ENCODE measurements at places on chromosomes 2 and 18.
A peak's percentile ranks its signal among the peaks of the same experiment; 100 is the strongest.

DNA sequence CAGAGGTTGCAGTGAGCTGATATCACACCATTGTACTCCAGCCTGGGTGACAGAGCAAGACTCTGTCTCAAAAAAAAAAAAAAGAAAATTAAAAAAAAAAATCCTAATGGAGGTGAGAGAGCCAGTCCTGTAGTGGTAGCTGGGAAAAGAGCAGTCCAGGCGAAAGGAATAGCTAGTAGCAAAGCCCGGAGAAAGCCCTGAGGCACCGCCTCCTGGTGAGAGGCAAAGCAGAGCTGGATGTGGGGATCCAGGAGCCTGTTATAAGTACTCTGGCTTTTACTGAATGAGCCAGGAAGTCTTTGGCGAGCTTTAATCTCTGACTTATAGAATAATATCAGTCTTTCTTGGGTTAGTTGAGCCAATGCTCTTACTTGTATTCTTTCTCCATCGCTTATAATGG is 6.6 kb upstream of the KLHL23 start:
- no peak for DNase-seq

GRCh38 chr2:18803141-18803939 is 214.0 kb upstream of the NT5C1B start:
- no peak for DNase-seq

GRCh38 chr2:42859006-42859552 is 66.7 kb upstream of the HAAO start:
- peak; percentile 77 for DNase-seq

GRCh38 chr2:118593257-118593656 is 254.2 kb downstream of the EN1 start:
- DNase-seq = no peak

- no peak for DNase-seq
Measured at GRCh38 chr2:29706171-29706720, 215.1 kb downstream of the ALK start.

DNA sequence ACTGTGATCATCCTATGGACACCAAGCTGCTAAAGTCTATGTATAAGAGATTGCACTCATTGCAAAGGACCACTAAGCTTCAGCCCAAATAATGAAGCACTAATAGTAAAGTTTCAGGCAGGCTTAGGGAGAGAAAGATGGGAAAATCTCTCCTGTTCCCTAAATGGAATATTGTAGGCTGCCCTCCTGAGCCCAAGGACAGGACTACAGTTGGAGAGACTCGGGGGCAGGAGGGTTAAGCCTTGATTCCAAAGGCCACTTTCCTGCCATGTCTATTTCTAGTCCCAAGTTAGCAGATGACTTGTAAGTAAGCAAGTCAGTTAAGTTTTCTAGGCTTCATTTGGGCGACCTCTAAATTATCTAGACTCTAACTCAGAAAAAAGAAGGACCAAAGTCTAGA is 9.0 kb downstream of the TMEM247 start:
- DNase-seq = no peak

DNA sequence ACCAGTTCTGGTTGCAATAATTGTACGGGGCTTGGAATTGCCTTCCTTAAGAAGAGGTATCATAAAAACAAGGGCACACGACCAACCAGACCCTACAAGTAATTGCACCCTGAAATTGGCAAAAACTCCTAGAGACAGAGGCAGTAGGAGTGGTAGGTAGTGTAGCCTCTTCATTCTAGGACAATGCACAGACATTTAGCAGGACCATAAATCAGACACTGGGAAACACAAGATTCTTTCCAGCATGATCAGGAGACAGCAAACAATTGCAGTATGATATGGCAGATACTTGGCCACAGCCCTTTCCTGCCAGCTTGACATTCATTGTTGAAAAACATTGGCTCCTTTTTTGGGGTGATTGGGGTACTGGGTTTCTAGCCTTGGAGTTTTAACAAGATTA is 186.6 kb upstream of the PIK3C3 start:
- no peak for DNase-seq

GRCh38 chr18:31553800-31554199 is 37.9 kb upstream of the TTR start:
- no peak for DNase-seq

- DNase-seq = no peak
Measured at GRCh38 chr18:7604361-7604760, 37.2 kb downstream of the PTPRM start.

DNA sequence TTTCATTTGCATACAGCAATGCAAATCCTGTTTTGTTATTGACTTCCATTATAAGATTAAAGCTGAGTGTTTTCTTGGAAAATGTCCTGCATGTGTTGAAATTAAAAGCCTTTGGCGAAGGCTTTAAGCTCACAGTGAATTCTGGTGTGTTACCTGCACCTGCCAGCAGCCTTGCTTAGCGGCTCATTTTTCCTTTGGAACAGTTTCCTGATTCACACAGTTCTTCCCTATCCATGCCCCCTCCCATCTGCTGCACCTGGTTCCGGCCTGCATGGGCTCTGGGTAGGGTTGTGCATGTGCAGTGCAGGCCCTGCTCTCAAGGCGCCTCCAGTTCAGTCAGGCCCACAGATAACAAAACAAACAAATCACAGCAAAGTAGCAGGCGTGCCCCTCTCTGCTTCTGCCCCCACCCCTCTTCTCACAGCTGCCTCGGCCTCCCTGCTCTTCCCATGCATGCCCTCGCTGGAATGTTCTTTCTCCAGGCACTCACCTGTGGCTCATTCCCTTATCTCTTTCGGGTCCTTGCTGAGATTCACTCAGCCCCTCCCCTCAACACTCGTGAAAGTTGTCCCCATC is 15.8 kb downstream of the MTCL1 start:
- DNase-seq = no peak

DNA sequence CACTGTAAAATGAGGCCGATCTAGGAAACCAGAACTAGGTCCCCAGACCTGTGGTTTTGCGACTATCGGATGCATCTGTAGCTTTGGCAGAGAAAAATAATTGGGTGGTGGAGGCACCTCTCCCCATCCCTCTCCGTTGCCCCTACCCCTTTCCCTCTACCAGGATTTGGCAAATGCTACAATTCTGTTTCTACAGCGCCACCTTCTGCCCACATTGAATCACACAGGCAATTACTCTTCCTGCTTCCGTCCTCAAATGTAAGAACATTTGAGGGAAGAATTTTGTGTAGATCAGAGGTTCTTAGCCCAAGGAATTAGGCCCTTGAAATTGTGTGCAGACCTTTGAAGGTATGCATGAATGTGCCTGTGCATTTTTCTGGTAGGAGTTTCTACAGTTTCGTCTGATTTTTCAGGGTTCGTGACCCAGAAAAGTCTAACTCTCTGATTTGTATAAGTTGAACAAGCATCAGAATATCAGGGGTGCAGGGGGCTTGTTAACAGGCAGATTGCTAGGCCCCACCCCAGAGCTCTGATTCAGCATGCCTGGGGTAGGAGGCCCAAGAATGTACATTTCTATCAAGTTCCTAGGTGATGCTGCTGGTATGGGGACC is 11.2 kb downstream of the ATP6V1B1 start:
- peak; percentile 64 for DNase-seq

- peak; percentile 61 for DNase-seq
Measured at GRCh38 chr2:23436346-23437098, 51.5 kb downstream of the KLHL29 start.

DNA sequence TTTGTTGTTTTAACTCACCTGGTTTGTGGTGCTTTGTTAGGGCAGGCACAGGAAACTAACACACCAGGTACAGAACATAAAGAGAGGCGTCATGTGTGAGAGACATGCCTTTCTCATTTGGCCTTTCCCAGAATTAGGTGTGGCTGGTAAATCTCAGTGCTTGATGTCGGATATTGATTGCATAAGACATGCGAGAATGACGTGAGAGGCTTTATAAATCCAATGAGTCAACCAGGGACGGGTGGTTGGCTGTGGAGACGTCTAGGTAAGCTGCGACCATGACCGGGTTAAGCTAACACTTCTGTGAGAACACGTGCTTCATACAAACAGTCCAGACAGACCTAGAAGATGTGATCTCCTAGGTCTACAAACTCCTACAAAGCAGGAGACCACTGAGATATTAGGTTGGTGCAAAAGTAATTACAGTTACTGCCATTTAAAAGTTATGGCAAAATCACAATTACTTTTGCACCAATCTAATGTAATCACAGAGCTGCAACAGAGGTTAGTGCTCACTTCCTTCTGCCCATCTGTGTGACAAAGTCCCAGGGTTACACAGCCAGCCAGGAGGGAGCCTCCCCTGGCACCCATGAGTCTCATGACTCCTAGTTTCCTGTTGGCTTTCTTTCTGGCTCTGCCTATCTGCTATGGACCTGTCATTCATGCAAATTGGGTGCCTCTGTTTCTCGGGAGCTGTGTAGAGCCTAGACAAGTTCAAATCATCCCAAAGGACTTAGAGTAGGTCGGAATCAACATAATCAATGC is 98.9 kb upstream of the ATP8B1 start:
- no peak for DNase-seq

DNA sequence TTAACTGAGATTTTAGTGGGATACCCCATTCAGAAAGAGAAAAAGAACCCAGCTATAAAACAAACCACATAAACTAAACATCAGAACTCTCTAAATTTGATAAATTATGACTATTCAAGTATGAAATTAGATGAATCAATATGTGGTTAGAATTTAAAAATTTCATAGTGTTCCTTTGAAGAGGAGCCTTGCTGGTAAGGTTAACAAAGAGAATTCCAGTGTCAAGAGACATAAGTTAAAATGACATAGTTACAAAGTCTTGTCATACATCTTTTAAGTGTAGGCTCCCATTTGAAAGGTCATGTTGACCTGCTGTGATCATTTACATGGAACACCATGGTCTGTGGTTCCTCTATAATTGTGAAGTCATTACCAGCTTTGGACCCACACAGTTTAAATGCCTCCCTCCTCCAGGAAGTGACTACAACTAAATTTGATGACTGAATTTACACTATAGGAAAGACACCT is 231.6 kb upstream of the ETAA1 start:
- DNase-seq = no peak

GRCh38 chr18:13266218-13267100 is 47.9 kb downstream of the LDLRAD4 start:
- DNase-seq = peak; percentile 89

DNA sequence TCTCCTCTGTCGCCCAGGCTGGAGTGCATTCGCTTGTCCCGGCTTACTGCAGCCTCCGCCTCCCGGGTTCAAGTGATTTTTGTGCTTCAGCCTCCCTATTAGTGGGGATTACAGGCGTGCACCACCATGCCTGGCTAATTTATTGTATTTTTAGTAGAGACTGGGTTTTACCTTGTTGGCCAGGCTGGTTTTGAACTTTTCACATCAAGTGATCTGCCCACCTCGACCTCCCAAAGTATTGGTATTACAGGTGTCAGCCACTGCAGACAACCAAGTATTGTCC is 1.1 kb downstream of the RPS27A start:
- no peak for DNase-seq

DNA sequence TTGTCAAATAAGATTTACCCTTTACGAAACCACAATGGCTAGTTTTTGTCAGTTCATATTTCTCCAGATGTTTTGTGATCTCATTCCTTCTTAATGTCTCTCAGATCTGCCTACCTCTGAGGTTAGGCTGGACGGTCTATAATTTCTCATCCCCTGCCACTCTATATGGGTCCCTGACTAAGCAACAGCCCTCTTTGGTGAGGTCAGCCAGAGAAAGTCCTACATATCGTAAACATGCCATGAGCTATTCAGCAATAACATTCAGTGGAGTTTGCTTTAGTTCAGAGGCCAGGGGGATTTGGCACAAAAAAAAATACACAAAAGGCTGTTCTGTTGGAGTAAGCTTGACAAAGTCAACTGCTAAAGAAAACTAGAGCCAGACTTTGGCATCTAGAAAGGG is 192.1 kb upstream of the NCKAP5 start:
- no peak for DNase-seq

DNA sequence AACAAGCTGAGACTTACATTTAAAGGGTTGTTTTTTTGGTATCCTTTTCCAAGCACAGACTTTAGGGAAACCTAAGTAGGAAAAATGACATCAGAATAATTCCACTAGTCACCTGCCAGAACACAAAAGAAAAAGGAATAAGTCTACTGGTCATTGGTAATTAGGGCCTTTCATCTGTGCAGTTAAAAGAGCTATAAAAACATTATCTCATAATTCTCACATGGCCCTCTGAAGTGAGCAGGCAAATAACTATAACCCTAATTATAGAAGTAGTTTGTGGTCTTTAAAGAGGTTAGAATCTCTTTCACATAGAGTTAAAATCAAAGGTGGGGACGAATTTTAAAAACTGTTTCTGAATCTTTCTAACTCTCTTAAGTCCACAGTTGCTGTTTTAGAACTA is 111.1 kb upstream of the B3GNT2 start:
- DNase-seq = no peak

DNA sequence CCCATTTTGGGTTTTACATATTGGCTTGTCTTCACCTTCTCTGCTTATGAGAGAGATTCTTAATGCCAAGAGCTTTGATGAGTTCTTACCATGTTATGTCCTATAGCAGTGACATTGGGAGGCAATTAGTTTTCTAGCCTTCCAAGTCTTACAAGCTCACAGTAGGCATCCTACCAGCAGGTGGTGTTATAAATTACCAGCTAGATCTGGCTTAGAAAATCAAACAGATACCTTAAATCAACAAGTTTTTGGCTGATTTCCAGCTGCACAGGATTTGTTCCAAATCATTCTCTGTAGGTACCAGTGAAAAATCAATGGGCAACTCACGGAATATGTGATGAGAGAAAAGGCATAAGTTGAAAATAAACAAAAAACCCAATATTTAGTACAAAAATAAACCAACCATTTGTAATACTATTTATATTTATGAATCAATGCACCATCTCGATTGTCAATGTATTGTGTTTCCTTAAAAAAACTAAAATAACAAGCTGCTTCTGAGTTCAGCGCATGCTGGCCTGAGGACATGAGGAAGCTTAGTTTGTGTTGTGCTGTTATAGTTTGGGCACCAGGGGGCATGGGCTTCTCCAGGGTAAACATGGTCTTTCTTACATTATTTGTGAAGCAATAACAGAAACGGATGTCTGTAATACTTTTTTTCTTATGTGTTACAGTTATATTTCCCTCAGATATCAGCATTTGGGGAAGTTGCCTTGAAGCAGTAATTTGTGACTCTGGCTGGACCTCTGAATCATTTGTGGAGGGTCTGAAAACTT is 34.1 kb upstream of the NXPH2 start:
- no peak for DNase-seq

GRCh38 chr2:160612266-160612856 is 118.8 kb upstream of the RBMS1 start:
- DNase-seq = no peak
